ENCODE measurements at places on chromosomes 1 and 21.

GRCh38 chr1:114670083-114671010 lies 498 bp upstream of the DENND2C start:
- peak; percentile 72 for DNase-seq

GRCh38 chr1:201686714-201687455 lies 142.1 kb upstream of the IPO9 start:
- DNase-seq = peak; percentile 59

DNA sequence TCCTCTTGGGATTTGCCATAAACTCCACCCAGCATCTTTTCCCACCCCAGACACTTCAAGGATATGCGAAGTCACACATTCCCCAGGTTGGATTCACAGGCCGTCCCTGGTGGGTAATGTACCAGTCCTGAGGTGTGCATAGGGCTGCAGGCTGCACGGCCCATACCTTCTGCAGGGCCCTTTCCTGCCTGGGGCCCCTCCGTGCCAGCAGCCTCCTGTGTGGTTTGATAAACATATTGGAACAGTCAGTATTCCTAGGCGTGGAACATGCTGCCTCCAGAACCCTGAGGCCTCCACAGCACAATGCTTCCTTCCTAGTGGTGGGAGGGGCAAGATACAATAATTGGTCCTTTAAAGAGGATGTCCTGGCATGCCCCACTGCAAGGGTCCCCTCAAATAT lies 26.6 kb downstream of the IL10RB start:
- DNase-seq = no peak

- DNase-seq = no peak
These were observed 33.4 kb upstream of the SLC2A1 start for GRCh38 chr1:42992054-42992571.

- no peak for DNase-seq
These were observed 78.8 kb downstream of the GPR161 start for GRCh38 chr1:168057921-168058320.

- DNase-seq = no peak
These were observed 47.6 kb downstream of the TYW3 start for GRCh38 chr1:74780594-74780993.

DNA sequence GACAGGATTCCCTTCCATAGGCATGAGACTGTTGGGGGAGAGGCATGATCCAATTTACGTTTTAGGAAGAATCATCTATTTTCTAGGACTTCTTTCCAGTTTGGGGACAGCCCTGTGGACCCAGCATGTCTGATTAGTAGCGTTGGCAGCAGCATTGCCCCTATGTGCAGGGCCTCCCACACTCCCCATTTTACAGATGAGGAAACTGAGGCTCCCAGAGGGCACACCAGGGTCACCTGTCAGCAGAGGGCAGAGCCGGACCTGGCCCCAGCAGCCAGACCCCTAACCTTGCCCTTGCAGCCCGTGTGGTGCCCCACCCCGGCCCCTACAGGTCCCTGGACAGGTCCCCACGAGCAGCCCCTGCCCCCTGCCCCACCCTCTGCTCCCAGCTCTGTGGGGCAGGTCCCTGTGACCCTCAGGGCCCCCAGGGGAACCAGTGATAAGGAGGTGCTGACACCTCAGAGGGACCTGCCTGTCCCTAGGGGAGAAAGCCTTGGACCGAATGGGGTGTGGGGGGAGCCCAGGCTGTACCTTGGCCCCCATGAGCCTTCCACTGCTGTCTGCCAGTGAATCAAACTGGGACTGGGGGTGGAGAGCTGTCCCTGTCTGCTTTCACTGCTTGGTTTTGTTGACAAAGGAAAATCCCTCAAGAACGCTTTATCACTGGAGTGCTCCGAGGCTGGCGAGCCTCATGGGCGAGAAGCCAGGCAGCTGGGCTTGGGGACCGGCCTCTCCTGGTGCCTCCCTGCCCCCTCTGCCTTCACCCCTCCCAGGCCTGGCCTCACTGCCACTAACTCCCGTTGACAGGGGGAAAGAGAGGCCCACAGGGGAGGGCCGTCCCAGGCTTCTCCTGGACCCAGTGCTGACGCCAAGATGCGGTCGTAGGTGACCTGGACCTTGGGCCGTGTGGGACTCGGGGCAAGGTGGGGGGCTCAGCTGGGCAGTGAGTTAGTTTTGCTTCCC lies 39.4 kb upstream of the CCDC27 start:
- DNase-seq = no peak

GRCh38 chr1:160362168-160362957 lies 4.5 kb upstream of the NHLH1 start:
- DNase-seq = no peak

DNA sequence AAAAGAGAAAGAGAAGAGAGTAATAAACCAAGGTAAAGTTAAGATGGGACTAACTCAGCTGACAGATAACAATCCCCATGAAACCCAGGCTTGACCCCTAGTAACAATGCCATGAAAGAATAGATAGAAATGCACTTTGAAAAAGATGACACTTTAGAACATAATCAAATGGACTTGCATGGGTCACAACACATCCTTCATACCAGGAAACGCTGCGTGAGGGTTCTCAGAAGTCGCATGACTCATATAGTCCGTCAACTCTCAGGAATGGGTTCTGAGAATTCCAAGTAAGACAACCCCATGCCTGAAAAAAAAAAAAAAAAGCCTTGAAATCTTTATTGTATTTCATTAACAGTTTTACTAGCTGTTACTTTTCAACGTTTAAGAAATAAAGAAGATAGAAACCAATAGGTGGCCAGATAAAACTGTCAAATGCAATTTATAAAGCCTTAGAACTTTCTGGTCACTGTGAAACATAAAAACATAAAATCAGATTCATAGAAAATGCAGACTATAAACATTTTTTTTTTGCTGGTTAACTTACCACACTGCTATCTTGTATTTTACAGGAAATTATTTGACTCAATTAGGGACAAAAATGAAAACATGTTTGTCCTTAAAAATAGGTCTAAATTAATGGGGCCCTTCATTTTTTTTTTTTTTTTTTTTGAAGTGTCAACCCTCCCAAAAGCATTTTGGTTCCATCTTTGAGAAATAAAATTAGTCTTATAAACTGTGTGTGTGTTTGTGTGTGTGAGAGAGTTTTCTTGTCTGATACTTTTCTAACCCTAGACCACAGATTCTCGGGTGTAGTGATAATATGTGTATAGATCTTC lies 202.1 kb downstream of the NCAM2 start:
- peak; percentile 93 for DNase-seq

DNA sequence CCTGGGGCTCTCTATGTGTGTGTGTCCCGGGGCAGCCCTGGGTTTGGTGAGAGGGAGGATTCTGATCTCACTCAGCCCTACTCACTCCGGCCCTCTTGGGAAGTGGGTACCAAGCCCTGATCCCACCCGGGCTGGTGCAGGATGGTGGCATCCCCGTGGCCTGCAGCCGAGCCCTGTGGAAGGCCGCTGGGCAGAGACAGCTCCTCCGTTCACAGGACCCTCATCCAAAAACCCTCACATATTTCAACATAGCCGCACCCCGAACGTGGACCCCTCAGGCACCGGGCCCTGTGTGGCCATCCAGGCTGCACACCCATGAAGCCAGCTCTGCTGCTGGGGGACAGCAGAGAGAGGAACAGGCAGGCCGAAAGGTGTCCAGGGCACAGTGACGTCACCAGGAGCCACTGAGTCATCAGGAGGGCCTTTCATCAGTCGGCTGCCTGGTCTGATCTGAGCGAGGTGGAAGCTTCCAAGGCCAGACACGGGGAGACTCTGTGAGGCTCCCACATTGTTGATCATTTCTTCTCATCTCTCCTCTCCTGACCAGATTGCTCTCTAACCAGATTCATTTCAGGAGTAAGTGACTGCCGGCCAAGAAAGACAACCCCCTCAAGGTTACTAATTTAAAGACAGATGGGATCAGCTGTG lies 16.2 kb upstream of the GPR157 start:
- DNase-seq = no peak

- DNase-seq = no peak
These were observed 29.0 kb downstream of the PPFIA4 start for GRCh38 chr1:203055161-203055799.

DNA sequence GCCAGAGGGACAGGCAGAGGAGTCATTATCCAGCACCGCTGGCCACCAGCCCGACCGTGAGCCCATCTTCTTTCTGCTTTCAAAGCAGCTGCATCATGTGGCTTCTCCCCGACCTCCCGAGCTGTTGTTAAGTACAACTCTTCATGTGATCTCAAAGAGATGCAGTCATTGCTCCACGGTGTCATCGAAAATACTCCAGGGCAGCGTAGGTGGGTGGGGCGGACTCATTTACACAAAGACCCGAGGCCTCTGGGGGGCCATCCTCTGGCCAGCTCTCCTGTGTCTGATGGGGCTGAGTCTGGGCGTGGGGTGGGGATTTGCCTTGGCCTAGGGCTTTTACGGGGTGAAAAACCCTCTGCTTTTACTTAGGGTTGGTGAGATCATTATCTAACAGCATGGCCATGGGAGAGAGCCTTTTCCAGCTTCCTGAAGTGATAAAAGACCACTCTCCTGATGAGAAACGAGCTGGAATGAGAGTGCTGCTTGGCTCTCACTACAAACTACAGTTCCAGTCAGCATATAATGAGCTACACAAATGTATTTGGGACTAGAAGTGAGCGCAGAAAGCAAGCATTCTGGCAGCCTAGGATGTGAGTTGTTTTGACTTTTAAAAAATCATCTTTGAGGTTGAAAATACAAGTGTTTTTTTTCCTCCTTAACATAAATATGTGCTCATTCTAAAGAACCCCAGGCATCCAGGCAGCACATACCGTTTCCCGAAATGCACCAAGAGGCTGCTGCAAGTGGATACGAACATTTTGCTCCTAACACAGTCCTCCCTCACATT lies 165.0 kb downstream of the RHOU start:
- DNase-seq = no peak

DNA sequence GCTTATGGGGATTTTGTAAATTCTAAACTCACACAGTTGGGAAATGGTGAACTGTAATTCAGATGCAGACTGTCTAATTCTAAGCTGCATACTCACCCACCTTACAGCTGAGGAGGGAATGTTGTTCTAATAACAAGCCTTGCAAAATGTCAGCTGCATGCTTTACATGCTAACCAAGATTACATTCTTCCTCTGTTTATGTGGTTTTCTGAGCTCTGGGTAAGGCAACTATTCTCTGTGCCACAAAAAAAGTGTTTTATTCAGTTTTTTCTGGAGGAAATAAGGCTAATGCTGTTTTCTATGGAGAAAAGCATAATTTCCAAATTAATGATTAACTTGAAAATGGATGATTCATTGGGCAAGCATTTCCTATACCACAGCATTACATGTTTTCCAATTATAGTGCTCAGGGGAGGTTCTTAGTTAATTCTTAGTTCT lies 64.9 kb downstream of the RGS13 start:
- DNase-seq = peak; percentile 59

DNA sequence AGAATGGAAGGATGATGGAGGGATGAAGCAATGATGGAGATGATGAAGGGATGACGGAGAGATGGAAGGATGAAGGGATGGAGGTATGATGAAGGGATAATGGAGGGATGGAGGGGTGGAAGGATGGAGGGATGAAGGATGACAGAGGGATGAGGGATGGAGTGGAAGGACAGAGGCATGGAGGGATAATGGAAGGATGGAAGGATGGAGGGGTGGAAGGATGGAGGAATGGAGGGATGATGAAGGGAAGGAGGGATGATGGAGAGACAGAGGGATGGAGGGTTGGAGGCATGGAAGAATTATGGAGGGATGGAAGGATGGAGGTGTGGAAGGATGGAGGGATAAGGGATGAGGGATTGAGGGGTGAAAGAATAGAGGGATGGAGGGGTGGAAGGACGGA lies 62.8 kb downstream of the KCNAB2 start:
- no peak for DNase-seq

GRCh38 chr1:55445416-55445815 lies 230.3 kb upstream of the USP24 start:
- no peak for DNase-seq

- no peak for DNase-seq
These were observed at the start of gene BEND5 for GRCh38 chr1:48776393-48777218. BEND5 (minus strand) TSS chr1:48776891; CDS start chr1:48776831, 60 bp downstream.

DNA sequence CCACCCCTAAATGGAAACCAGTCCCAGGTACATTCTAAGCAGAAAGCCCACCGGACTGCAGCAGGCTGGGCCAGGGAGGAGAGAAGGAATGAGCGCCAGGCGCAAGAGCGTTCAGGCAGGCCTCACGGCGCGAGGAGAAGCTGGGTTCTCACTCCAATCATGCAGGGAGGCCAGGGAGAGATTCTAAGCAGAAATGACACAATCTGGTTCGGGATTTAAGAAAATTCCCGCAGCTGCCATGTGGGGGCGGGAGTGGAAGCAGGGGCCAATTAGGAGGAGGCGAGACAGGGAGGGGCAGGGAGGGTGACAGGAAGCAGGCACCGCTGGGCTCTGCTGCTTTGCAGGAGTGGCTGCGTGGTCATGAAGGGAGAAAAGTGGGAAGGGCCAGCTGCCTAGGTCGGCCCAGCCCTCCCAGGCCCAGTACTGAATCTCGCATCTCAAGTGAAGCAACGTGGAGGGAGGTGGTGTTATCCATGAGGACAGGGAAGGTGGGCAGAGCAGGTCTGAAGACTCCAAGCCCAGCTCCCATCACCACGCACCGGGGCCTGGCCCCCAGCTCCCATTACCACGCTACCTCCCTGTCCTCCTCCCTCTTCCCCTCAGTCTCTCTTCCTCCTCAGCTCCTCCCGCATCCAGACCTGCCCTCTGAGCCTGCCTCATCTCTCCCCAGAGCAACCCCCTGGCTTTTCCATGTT lies 11.8 kb downstream of the NPHP4 start:
- no peak for DNase-seq

GRCh38 chr1:30599721-30600120 lies 123.7 kb downstream of the MATN1 start:
- DNase-seq = no peak

DNA sequence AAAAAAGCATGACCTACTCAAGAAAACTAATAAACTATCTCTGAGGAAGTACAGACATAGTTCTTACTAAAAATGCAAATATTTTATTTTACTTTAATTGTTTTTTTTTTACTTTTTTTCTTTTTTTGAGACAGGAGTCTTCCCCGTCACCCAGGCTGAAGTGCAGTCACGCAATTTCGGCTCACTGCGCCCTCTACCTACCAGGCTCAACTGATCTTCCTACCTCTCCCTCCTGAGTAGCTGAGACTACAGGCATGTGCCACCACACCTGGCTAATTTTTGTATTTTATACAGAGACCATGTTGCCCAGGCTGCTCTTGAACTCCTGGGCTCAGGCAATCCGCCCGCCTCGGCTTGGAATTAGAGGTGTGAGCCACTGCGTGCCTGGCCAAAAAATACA lies 1263.1 kb downstream of the KCNT2 start:
- no peak for DNase-seq

DNA sequence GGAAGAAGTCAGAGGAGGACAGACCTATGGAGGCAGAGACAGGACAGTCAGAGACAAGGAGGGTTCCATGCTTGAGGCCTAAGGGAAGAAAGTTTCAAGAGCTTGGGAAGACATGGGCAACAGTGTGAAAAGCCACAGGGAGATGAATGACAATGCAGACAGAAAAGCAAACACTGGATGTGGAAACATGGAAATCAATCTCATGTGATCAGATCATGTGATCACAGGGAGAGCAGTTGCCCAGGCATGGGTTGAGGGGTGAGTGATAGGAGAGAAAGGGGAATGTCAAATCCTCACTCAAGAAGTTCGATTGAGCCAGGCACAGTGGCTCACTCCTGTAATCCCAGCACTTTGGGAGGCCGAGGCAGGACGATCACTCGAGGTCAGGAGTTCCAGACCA lies 17.2 kb downstream of the PTAFR start:
- no peak for DNase-seq

- DNase-seq = no peak
These were observed 12.8 kb downstream of the GRIK3 start for GRCh38 chr1:37021502-37021901.

GRCh38 chr1:10665930-10666850 lies 130.3 kb downstream of the CASZ1 start:
- peak; percentile 26 for DNase-seq

Data from epithelial cell of proximal tubule (primary cell).